ENCODE measurements at places on chromosomes 7 and 10. TPM values are rescaled to one million over a fixed set of nuclear protein-coding genes. Genes with fewer than 3 reads are reported as not detected.

EIF5AL1 gene
- 3.2 TPM for total RNA-seq

RNF148 gene
- not detected for total RNA-seq

FERD3L gene
- total RNA-seq = not detected

PILRA gene
- 0.48 TPM for total RNA-seq

SPDYE1 gene
- total RNA-seq = not detected

ELFN1 gene
- 0.27 TPM for total RNA-seq

TACC2 gene
- total RNA-seq = not detected

PON1 gene
- not detected for total RNA-seq

SPACDR gene
- total RNA-seq = 1.4 TPM

KLHDC10 gene
- total RNA-seq = 17.9 TPM

CHCHD2 gene
- 666 TPM for total RNA-seq

IFIT1B gene
- total RNA-seq = not detected

C10orf53 gene
- not detected for total RNA-seq

CEP55 gene
- total RNA-seq = 44.4 TPM

AKR1C4 gene
- not detected for total RNA-seq

ZMIZ2 gene
- 141 TPM for total RNA-seq

POLR2J2 gene
- 9.7 TPM for total RNA-seq

HOXA11 gene
- not detected for total RNA-seq

FGF8 gene
- total RNA-seq = not detected

C10orf62 gene
- total RNA-seq = not detected

GJD4 gene
- total RNA-seq = not detected

H2BK1 gene
- not detected for total RNA-seq
